A549 treated with ZK216348 at 1 μM for 4 hours (cell line): ENCODE measurements at places on chromosomes 7 and 10. TPM values are rescaled to one million over a fixed set of nuclear protein-coding genes. Genes with fewer than 3 reads are reported as not detected.

Gene MARVELD1
- 34.0 to 55.5 TPM (median 49.0 TPM) in 5 replicates for total RNA-seq

Gene FAM131B
- total RNA-seq: 0.20 to 0.62 TPM (median 0.46 TPM) in 5 replicates

Gene GIMAP5
- 0.24 TPM in 1 of 5 replicates, not detected in the others for total RNA-seq

Gene UCN3
- not detected in 5 replicates for total RNA-seq

Gene GHRHR
- not detected in 5 replicates for total RNA-seq

Gene HOXA9
- 0.29 to 0.79 TPM (median 0.38 TPM) in 5 replicates for total RNA-seq

Gene TSPAN12
- total RNA-seq: 0.52 to 1.1 TPM (median 0.91 TPM) in 5 replicates

Gene FAM25A
- not detected in 5 replicates for total RNA-seq

Gene ZNF804B
- total RNA-seq: not detected in 5 replicates

Gene SPDYE5
- total RNA-seq: not detected in 5 replicates

Gene PCDH15
- not detected in 5 replicates for total RNA-seq

Gene PRKCQ
- total RNA-seq: 3.9 to 4.8 TPM (median 4.3 TPM) in 5 replicates

Gene DPYSL4
- 12.5 to 21.5 TPM (median 19.3 TPM) in 5 replicates for total RNA-seq

Gene ARHGAP22
- total RNA-seq: 3.1 to 4.7 TPM (median 4.0 TPM) in 5 replicates

Gene MYOZ1
- not detected in 5 replicates for total RNA-seq

Gene POU6F2
- not detected in 5 replicates for total RNA-seq

Gene ACSL5
- total RNA-seq: 0.18 to 0.43 TPM (median 0.21 TPM) in 5 replicates

Gene SPDYE2
- total RNA-seq: not detected in 5 replicates

Gene FLNC
- total RNA-seq: 2.6 to 7.3 TPM (median 4.4 TPM) in 5 replicates

Gene CCL26
- total RNA-seq: 6.8 to 11.4 TPM (median 7.4 TPM) in 5 replicates

Gene RASA4B
- 0.78 to 2.1 TPM (median 1.5 TPM) in 5 replicates for total RNA-seq

Gene RET
- total RNA-seq: 0.37 to 0.80 TPM (median 0.59 TPM) in 5 replicates

Gene HSPA12A
- 9.5 to 13.3 TPM (median 11.5 TPM) in 5 replicates for total RNA-seq

Gene LDB3
- 0.04 to 0.12 TPM (median 0.08 TPM) in 4 of 5 replicates, not detected in the other for total RNA-seq

Gene HSPA14
- total RNA-seq: 39.1 to 49.5 TPM (median 43.7 TPM) in 5 replicates

Gene ADIRF
- not detected in 5 replicates for total RNA-seq

Gene PALD1
- 4.2 to 8.5 TPM (median 7.4 TPM) in 5 replicates for total RNA-seq

Gene TSPAN14
- 94.6 to 171 TPM (median 161 TPM) in 5 replicates for total RNA-seq

Gene NPY4R2
- 11.9 to 38.3 TPM (median 28.0 TPM) in 5 replicates for total RNA-seq

Gene GRIFIN
- total RNA-seq: not detected in 5 replicates

Gene SEMA4G
- 7.1 to 10.2 TPM (median 7.7 TPM) in 5 replicates for total RNA-seq

Gene MICU1
- 49.8 to 58.6 TPM (median 57.5 TPM) in 5 replicates for total RNA-seq
